G401 (cell line): ENCODE measurements at places on chromosomes 6 and 20. TPM values are rescaled to one million over a fixed set of nuclear protein-coding genes. Genes with fewer than 3 reads are reported as not detected.

Gene PI16
- not detected in 2 replicates for total RNA-seq

Gene ADGRB3
- not detected in 2 replicates for total RNA-seq

Gene KCNK16
- total RNA-seq = not detected in 2 replicates

Gene AMD1
- total RNA-seq = 92.1 and 142 TPM in 2 replicates

Gene PPP1R18
- 53.7 and 54.3 TPM in 2 replicates for total RNA-seq

Gene MATN4
- not detected in 2 replicates for total RNA-seq

Gene AKAP7
- 1.5 and 1.8 TPM in 2 replicates for total RNA-seq

Gene PKIB
- not detected in 2 replicates for total RNA-seq

Gene SLC17A5
- 6.2 and 8.1 TPM in 2 replicates for total RNA-seq

Gene RNF182
- 0.31 and 1.9 TPM in 2 replicates for total RNA-seq

Gene TRPC4AP
- total RNA-seq = 78.2 and 90.3 TPM in 2 replicates

Gene SRMS
- total RNA-seq = not detected in 2 replicates

Gene DEFB132
- total RNA-seq = not detected in 2 replicates

Gene SYNGAP1
- total RNA-seq = 4.0 and 7.4 TPM in 2 replicates

Gene DLK2
- 3.1 and 3.4 TPM in 2 replicates for total RNA-seq

Gene HRH3
- total RNA-seq = not detected in 2 replicates

Gene PERP
- total RNA-seq = 4.4 and 9.1 TPM in 2 replicates

Gene MGME1
- 20.9 and 34.5 TPM in 2 replicates for total RNA-seq

Gene ASIP
- total RNA-seq = not detected in 2 replicates

Gene GINS1
- total RNA-seq = 25.2 and 40.0 TPM in 2 replicates

Gene LCA5
- total RNA-seq = 18.8 and 24.2 TPM in 2 replicates

Gene CTAGE9
- not detected in 2 replicates for total RNA-seq

Gene RIN2
- 1.7 and 1.8 TPM in 2 replicates for total RNA-seq

Gene SLC24A3
- not detected in 2 replicates for total RNA-seq

Gene XRN2
- total RNA-seq = 92.7 and 123 TPM in 2 replicates

Gene SLC2A4RG
- total RNA-seq = 71.8 and 118 TPM in 2 replicates

Gene CEBPB
- total RNA-seq = 21.6 and 24.9 TPM in 2 replicates

Gene ABHD16B
- total RNA-seq = 0.74 TPM in 1 of 2 replicates, not detected in the other
